SHP77 treated with DMSO at 0.1 percent for 48 hours (cell line): ENCODE measurements at places on chromosomes 4 and X.

- no peak for DNase-seq
These were observed 127.6 kb upstream of the SH3RF1 start for GRCh38 chr4:169398316-169398715.

- no peak for DNase-seq
These were observed 457.8 kb downstream of the TRAM1L1 start for GRCh38 chr4:116627545-116627944.

GRCh38 chr4:95129031-95129430 lies 371.3 kb downstream of the BMPR1B start:
- DNase-seq: no peak

- DNase-seq: no peak
These were observed 29.2 kb upstream of the ASMTL start for GRCh38 chrX:1481636-1482529.

GRCh38 chrX:131812847-131813825 lies 210.0 kb upstream of the STK26 start:
- DNase-seq: no peak

GRCh38 chr4:52983563-52984303 lies 121.6 kb downstream of the RASL11B start:
- DNase-seq: peak; percentile 49

DNA sequence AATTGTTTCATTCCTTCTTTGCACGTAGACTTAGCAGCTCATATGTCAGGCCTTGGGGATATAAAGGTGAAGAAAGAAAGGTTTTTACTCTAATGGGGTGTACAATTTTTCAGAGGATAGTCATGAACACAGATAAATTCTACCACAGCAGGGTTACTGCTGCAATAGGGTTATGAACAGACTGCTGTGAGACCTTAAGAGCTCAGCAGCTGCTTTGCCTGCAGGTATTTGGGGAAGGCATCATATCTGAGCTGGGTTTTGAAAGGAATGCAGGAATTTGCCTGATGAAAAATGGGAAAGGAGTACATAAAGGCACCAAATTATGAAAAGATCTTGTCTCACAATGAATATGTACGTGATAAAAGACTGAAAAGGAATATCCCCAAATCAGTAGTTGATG lies 128.9 kb downstream of the CEP135 start:
- DNase-seq: no peak

DNA sequence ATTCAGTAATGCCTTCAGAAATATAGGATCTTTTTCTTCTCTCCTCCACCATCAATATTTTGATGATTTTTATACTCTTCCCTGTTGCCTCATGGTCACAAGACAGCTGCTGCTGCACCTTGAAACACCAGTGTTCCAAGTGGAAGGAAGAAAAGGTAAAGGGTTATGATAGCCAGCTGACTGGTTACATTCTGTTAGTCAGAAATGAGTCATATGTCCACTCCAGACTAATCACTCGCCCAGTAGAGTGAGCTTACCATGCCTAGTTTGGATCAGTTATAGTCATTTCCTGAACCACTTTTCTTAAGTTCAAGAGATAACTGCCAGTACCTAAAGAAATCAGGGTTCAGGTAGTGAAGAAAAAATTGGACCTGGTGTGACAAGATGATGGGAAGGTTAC lies 532.3 kb upstream of the SMIM31 start:
- no peak for DNase-seq

DNA sequence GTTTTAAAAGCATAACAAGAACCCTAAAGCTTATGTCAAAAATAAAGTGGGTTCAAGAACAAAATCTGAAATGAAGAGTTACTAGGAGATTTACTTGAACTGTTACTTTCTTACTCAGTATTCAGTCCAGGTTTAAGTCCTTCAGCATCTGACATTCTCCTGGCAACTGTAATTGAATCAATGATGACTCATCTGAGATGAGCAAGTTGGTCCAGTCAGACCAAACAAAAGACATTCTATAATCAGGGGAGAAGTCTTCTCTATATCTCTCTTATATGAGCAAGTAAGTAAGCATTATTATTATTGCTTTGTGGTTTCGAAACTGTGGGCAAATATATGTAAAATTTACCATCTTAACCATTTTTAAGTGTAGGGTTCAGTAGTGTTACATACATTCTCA lies 34.6 kb downstream of the MAP9 start:
- no peak for DNase-seq

- no peak for DNase-seq
These were observed 5.6 kb downstream of the SDAD1 start for GRCh38 chr4:75985116-75985515.

- DNase-seq: no peak
These were observed 75.5 kb downstream of the NSUN7 start for GRCh38 chr4:40825014-40825838.

DNA sequence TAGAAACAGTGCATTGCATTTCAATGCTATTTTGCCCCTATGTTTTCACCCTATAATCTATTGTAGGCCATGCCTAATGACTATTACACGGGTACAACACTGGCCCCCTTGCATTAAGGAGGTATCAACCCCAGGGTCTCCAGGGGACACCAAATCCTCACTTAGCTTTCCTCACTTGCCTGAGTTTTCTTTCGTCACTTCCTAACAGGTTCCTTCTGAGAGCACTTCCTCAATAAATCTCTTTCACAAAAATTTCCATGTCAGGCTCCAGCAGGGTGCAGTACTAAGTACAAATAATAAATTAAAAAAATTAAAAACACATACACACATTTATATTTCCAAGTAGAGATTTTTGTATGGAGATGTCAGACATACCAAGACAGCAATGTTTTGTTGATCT lies 165.0 kb downstream of the RBM46 start:
- DNase-seq: no peak

- no peak for DNase-seq
These were observed 23.1 kb downstream of the COL4A6 start for GRCh38 chrX:108415146-108415545.

- no peak for DNase-seq
These were observed 283.3 kb downstream of the IL15 start for GRCh38 chr4:141919649-141920048.

GRCh38 chr4:6372649-6373525 lies 99.5 kb downstream of the PPP2R2C start:
- no peak for DNase-seq

- DNase-seq: no peak
These were observed 5.1 kb upstream of the CXCL10 start for GRCh38 chr4:76028350-76028765.

- no peak for DNase-seq
These were observed 726.7 kb downstream of the GRXCR1 start for GRCh38 chr4:43619219-43619618.

DNA sequence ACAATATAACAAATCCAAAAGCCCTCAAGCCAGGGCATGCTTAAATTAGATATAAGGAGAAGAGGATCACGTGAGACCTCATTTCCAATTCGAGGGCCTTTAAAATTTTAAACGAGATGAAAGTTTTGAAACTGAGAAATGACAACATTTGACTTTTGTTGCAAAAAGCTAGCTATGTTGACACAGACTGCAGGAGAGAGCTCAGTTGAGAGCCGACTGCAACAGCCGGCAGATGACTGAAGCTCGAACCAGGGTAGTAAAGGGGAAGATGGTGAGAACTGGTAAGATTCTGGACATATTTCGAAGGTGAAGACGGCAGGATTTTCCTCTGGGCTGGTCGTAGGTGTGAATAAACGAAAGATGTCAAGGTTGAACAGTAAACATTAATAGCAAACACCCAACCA lies 773 bp downstream of the PRMT9 start:
- no peak for DNase-seq

GRCh38 chr4:173585876-173586572 lies 56.0 kb upstream of the HAND2 start:
- DNase-seq: no peak

- DNase-seq: no peak
These were observed 365.8 kb upstream of the PITX2 start for GRCh38 chr4:110988722-110989121.

- DNase-seq: no peak
These were observed 66.9 kb downstream of the GALNTL6 start for GRCh38 chr4:171880136-171880535.

GRCh38 chrX:88613338-88613737 lies 133.7 kb upstream of the CPXCR1 start:
- DNase-seq: no peak

DNA sequence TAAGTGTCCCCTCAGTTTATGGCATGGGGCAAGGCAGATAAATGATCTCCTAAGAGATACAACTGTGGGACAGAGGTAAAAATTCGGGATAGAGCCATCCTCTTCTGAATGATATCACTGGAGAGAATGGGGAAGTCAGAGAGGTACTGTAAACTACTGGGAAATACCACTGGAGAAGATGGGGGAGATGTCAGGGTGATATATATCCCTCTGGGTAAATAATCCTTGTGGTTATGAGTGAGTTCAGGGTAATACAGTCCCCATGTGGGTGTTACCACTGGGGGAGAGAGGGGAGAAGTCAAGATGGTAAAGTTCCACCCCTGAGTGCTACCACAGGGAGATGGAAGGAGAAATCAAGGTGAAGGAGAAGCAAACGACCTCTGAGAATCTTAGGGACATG lies 63.9 kb upstream of the ZNF81 start:
- DNase-seq: no peak

DNA sequence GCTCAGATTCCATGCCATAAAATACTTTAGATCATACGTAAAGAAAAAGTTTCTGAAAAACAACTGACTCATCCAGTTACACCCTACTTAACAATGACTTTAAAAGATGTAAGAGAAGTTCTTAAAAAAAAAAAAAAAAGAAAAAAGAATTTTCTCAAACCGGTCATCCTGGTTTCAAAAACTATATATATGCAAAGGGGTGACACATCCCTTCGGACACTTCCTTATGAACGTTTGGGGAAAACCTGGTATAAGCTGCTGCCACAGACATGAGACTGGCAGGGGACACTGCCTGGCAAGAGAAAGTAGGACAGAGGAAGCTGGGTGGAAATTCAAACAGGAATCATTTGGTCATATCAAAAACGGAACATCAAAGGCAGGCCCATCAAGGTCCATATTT lies 81.2 kb upstream of the PRSS48 start:
- no peak for DNase-seq

DNA sequence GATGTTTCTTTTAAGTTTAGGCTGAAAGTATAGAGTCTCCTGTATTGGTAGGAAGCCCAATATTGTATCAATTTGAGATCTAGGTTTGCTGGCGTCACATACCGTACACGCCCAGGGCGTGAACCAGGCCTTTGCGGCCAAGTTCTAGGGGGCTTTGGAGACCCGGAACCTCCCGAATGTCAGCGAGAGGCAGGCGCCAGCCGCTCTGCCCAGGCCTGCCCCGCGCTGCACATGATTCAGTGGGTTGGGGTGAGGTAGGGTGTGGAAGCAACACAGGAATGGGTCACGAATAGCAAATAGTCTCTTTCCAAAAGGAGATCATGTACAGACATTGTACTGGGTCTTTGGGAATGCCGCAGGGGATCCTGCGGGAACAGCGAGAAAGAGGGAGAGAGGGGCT lies 195.7 kb upstream of the FAT1 start:
- DNase-seq: no peak

- no peak for DNase-seq
These were observed 127.8 kb upstream of the ARX start for GRCh38 chrX:25143596-25143995.

DNA sequence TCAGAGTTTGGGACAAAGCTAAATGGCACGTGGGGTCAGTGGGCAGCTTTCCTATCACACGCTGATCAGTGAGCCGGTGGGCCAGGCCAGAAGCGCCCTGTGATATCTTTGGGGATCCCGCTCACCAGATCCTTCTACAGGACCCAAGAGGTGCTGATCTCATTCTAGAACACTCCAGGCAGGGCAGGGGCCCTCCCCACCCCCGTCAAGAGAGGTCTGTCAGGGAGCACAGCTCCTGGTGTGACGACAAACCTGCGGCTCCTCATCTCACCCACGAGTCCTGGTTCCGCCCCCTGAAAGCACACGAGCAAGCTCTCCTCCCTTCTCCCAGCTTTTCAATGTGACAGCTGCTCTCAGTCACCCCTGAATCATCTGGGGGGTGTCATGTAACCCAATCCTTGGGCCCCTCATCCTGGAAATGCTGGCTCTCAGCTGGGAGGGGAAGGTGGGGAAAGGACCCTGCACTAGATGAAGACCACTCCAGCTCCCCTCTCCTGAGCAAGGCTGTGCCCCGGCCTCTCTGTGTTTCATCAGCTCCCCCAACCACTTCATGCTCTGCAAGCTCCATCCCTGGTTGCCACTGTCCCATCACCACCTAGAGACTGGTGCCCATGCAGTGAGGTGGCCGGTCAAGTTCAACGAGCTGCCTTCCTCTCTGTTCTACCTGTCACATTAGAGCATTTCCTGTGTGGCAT lies 4.6 kb downstream of the HCFC1 start:
- DNase-seq: no peak

- no peak for DNase-seq
These were observed 23.3 kb upstream of the CHRNA9 start for GRCh38 chr4:40311811-40312346.
